Mucosa of gallbladder (tissue), 1 donor: ENCODE measurements at places on chromosomes 1 and 21. TPM values are rescaled to one million over a fixed set of nuclear protein-coding genes. Genes with fewer than 3 reads are reported as not detected.
A peak's percentile ranks its signal among the peaks of the same experiment; 100 is the strongest.

BLACAT1 gene
- total RNA-seq = 0.81 TPM

ALPL gene
- 4.0 TPM for total RNA-seq

TMEM240 gene
- 4.7 TPM for total RNA-seq

OLFML2B gene
- 8.4 TPM for total RNA-seq

KIF17 gene
- 4.7 TPM for total RNA-seq

TMEM125 gene
- total RNA-seq = 75.9 TPM

ZBTB8B gene
- total RNA-seq = 0.03 TPM

RAB25 gene
- 103 TPM for total RNA-seq

CCDC17 gene
- 2.8 TPM for total RNA-seq

PLA2G2F gene
- total RNA-seq = 0.92 TPM

TNFRSF4 gene
- total RNA-seq = 2.6 TPM

TRAF3IP3 gene
- total RNA-seq = 8.9 TPM

GBP7 gene
- not detected for total RNA-seq

MATN1 gene
- 0.12 TPM for total RNA-seq

CYP4A11 gene
- total RNA-seq = 14.2 TPM

KCNQ4 gene
- 3.5 TPM for total RNA-seq

EFNA4 gene
- 12.8 TPM for total RNA-seq

DNA sequence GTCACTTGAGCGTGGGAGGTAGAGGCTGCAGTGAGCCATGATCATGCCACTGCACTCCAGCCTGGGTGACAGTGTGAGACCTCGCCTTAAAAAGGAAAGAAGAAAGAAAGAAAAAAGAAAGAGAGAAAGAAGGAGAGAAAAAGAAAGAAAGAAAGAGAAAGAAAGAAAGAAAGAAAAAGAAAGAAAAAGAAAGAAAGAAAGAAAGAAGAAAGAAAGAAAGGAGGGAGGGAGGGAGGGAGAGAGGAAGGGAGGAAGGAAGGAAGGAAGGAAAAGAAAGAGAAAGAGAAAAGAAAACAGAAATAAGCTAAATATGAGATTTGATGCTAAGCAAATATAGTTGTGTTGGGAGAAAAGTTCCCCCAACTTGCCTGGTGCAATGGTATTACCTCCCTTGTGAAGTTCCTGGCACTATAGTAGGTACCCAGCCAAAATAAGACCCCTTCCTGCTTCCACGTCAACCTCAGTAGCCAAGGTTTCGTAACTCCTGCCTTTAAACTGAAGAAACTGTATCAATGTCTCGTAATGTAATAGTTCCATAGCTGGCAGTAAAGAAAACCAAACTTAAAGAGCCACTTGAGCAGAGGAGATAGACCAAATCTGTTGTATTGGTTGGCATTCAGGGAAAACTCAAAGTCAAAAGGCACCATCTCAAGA lies 88.1 kb upstream of the HNRNPU start:
- DNase-seq = no peak

DNA sequence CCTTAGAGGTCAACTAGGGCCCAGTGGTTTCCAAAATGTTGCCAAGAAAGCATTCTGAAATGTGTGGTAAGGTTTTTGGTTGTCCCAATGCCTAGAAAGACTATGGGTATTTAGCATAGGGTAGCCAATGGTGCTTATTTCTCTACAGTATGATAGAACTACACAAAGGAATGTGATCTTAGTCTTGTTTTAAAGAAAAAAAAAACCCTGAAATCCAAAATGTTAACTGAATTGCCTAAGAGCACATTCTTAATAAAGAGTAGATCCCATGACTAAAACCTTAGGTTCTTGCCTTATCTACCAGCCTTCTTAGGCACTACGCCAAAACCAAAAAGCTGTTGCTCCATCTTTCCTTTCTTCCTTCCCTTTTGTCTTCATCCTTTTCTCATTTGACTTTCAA lies 428.2 kb downstream of the MRPL39 start:
- no peak for DNase-seq

DNA sequence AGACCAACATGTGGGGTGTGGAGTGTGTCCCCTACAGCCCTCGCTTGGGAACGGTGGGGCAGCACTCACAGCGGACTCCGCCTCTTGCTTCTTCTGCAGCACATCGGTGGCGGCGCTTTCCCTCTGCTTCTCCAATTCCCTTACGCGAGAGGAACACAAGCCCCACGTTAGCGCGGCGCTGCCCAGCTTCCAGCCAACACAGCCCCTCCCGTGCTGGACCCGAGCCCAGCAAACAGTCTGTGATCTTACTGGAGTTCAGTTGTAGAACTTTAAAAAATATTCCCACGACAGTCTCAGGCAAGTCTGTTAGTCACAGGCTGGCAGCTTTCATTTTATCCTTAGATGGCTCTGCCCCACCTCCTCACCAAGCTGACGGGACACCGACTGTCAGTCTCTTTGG lies 13.6 kb downstream of the THAP3 start:
- DNase-seq = peak; percentile 77

- no peak for DNase-seq
Measured at GRCh38 chr1:89871768-89872473, 51.1 kb downstream of the LRRC8D start.

DNA sequence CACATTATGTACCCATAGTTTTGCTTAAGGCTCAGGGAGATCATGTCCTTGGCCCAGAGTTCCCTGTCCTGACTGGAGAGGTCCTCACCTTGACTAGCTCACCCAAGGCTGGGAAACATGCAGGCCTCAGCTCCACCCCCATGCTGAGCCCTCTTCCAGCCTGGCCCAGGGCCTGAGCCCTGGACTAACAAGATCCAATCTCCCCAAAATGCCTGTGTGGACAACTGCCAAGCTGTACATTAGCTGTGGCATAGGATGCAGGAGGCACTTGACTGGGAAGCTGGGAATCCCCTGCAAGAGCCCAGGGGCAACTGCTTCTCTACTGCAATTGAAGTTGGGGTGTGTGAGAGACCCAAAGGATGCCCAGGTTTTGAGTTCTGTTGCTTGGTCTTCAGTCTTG lies 2.1 kb downstream of the LINGO4 start:
- DNase-seq = no peak

GRCh38 chr1:160007577-160008200 lies 24.1 kb downstream of the PIGM start:
- DNase-seq = no peak

GRCh38 chr1:34055818-34056217 lies 109.2 kb downstream of the CSMD2 start:
- DNase-seq = no peak

GRCh38 chr1:55192093-55192492 lies 23.1 kb downstream of the USP24 start:
- no peak for DNase-seq

DNA sequence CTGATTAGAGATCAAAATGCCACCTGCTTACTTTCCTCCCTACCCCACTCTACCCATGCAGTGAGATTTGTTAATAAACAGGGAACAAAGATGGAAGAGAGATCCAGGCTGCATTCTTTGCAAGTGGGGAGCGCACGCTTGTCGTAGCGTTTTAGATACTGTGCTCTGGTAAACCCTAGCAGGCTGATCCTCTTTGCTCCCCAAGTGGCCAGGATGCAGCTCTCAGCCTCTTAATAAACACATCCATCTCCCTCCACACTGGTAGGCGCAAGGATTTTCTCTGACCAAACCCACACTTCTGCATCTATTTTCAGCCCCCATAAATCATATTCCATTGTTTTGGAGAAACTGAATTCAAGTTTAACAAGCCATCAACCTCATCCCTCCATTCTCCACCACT lies 2.9 kb downstream of the PGBD5 start:
- DNase-seq = no peak

GRCh38 chr1:160420881-160421842 lies 20.8 kb downstream of the VANGL2 start:
- DNase-seq = no peak

- DNase-seq = peak; percentile 74
Measured at GRCh38 chr1:27959792-27960603, at the start of gene XKR8. TSS of gene XKR8 (plus strand) at chr1:27959973. CDS start at chr1:27960070, 97 bp downstream.

DNA sequence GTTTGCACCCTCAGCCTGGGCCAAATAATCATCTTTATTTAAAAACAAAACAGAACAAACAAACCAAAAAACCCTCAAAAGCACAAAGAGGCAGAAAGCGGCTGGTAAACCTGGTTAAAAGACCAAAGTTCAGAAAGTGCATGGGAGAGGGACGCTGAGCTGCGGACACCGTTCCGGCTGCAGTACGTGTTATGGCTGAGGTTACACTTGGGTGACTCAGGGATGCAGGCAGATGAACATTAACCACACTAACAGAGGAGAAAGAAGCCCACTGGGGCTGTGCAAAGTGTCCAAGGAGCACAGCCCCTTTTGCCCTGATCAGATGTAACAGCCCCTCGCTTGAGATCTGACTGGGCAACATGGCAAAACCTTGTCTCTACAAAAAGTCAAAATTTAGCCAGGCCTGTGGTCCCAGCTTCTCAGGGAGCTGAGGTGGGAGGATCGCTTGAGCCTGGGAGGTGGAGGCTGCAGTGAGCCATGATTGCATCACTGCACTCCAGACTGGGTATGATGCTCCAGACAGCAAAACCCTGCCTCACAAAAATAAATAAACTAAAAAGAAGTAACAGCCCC lies 28.3 kb downstream of the GPR157 start:
- no peak for DNase-seq

DNA sequence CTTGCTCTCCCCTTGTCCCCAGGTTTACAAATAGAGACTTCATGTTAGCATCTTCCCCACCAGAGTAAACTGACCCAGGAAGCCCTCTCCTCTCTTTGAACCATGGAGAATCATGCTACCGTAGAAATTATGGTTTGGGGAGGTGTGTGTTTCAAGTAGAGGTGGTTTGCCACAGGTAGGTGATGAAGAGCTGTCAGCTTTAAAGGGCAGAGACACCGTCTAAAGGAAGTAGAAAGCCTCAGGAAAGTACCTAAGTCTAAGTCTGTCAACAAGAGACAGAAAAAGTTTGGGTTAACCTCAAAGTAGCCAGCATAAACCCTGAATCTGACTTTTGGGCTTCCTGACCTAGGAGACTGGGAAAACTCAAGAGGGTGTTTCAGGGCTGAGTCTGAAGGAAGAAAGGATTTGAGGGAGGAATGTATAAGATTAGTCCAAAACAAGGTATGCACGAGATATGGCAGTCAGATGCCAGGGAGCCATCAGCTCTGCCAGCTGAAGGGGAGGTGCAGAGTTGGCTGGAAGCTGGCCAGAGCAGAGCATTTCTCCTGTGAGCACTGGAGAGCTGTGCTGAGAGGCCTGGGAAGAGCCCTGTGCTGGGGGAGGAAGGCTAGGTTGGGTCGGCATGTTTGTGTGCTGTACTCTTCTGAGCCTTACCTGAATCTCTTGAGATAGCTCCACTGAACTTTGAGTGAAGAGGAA lies 14.3 kb downstream of the ADAMTSL4 start:
- no peak for DNase-seq

GRCh38 chr1:62922006-62922405 lies 138.1 kb downstream of the ATG4C start:
- DNase-seq = no peak

DNA sequence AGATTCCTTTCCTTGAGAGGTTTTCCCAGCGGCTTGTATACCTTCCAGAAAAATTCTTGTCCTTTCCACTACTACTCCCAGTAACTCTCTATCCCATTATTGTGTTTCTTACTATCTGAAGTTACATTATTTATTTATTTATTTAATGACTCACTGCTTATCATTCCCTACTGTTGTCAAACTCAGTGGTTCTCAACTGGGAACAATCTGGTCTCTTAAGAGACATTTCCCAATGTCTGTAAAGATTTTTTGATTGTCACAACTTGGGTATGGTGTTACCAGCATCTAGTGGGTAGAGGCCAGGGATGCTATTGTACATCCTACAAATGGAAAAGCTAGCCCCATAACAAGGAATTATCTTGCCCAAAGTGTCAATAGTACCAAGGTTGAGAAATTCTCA lies 771.5 kb upstream of the ADGRL2 start:
- DNase-seq = no peak

DNA sequence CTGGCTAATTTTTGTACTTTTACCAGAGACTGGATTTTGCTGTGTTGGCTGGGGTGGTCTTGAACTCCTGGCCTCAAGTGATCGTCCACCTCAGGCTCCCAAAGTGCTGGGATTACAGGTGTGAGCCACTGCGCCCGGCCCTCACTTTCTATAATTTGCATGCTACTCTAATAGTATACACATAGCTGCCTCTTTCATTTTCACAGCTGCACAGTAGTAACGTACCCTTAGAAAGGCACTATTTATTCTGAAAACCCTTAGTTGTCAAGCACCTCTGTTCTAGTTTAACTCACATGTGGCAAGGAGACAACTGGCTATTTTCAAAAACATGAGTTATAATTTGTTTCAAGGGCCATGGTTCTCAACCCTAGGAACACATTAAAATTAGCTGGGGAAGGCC lies 17.2 kb downstream of the TPM3 start:
- DNase-seq = no peak

DNA sequence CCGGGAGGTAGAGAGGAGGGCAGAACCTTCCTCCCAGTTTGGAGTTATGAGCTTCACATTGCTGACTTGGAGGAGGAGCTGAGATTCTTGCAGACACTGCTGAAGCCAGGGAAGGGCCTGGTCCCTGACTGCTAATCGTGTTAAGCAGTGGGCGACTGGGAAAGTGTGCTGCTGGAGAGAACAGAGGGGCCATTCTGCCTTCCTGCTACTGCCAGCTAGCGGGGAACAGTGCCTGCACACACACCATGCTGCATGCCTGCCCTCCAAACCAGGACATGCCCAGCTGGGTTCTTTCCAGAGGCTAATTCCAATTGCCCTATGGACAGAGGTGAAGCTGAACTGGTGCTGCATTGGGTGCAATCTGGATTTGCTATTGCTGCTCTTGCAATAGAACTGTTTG lies 281.4 kb downstream of the AJAP1 start:
- DNase-seq = no peak

- no peak for DNase-seq
Measured at GRCh38 chr1:17061486-17061885, 7.7 kb upstream of the SDHB start.

GRCh38 chr1:97562081-97562480 lies 358.8 kb downstream of the DPYD start:
- no peak for DNase-seq

DNA sequence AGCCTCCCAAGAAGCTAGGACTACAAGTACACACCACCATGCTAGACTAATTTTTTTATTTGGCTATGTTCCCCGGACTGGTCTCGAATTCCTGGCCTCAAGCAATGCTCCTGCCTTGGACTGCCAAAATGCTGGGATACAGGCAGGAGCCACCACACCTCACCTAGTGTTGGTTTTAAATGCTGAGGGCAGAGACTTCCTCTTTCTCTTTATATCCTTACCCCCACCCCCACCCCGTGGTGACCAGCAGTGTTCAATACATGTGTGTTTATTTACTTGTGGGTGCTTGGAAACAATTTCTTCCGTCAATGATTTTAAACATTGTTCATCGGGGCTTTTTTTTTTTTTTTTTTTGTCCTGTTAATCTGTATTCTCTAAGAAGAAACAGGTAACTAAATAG lies 158.9 kb downstream of the ZBTB18 start:
- DNase-seq = no peak

GRCh38 chr1:15667362-15667761 lies 16.8 kb upstream of the PLEKHM2 start:
- DNase-seq = no peak

- no peak for DNase-seq
Measured at GRCh38 chr21:17391811-17392340, 121.0 kb upstream of the CXADR start.
